ENCODE measurements at places on chromosomes 7 and 10.

DNA sequence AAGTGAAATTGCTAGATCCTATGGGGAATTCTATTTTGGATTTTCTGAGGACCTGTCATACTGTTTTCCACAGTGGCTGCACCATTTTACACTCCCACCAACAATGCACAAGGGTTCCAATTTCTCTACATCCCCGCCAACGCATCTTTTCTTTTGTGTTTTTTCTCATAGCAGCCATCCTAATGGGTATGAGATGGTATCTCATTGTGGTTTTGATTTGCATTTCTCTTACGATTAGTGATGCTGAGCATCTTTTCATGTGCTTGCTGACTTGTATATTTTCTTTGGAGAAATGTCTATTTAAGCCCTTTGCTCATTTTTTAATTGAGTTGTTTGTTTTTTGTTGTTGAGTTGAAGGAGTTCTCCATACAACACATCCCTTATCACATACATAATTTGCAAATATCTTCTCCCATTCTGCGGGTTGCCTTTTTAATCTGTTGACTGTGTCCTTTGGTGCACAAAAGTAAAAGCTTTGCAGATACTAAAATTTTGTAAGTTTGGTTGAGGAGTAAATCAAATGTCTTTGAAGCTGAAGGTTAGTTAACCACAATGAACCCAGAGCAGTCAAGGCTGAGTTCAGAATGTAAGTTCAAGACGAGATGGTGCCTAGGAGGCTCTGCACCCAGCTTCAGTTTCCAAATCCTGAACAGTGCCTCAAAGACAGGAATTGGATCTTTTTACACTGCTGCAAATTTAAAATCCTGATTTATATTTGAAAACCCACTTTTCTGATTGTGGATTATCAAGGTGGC is 195.4 kb downstream of the COBL start:
- DNase-seq: no peak

DNA sequence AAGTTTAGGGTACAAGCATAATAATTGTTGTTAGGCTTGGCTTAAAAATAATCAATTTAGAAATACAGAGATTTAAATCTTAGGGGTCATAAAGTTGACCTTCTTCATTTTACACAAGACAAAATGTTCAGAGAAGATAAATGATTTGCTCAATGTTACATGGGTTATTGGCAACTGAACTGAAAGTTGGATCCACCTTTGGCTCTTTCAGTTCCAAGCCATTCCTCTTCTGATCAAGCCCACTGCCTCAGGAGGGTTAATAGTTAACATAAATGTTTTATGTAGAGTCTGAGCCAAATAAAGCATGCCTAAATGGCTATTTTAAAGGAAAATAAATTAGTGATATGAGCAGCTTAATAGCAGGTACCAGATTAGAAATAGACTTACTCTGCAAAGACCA is 79.1 kb upstream of the RHOBTB1 start:
- no peak for DNase-seq

DNA sequence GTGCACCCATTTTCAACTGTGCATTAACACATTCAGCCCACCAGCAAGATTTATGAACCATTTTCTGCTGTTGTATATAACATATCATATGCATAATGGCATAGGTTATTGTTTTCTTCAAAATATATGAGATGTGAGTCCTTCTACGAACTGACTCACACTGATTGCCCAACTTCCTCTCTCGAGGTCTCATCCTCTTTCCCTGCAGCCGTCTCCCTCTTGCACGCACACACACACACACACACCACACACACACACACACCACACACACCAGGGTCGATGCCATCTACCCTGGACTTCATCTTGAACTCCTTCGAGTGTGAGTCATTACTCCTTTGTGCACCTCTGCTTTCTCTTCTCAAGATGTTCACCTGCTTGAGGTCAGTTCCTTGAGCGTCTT is 36.7 kb downstream of the EGFR start:
- no peak for DNase-seq

DNA sequence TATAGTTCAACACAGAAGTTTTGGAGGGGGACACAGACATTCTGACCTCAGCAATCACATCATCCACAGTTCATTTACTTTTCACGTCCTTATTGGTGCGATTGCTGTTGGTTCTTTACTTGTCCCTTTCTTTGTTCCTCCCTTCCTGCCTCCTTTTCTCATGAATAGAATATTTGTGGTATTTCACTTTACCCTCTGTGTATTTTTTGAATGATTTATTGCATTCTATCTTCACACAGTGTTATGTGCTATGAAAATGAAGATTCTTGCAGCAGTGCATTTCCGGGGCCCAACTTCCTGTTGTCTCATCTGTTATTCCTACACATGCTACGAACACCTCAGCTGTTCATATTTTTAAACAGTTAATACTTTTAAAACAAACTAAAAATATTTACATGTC is 179.6 kb downstream of the ZMYND11 start:
- no peak for DNase-seq

- no peak for DNase-seq
These were observed 13.0 kb upstream of the SP4 start for GRCh38 chr7:21414795-21415393.

- no peak for DNase-seq
These were observed 63.1 kb downstream of the ASB13 start for GRCh38 chr10:5603091-5603847.

DNA sequence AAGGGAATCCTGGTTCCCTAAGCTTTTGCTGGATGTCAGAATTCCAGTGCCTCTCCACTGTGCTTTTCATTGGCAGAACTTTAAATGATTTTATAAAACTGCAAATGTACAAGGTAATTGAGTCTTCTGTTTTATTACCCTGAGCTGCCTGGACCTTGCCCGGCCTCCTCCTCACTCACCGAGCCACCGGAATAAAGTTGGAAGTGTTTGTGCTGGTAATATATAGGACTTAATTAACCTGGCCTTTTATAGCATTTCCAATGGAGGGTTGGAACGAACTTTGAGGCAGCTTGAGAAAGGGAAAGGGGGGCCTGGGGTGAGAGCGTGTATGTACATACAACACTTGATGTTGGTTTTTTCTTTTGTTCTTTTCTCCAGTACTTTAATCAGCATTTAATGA is 43.4 kb downstream of the ZNF503 start:
- DNase-seq: no peak

GRCh38 chr10:131901181-131901829 is 497 bp downstream of the PPP2R2D start:
- DNase-seq: no peak

DNA sequence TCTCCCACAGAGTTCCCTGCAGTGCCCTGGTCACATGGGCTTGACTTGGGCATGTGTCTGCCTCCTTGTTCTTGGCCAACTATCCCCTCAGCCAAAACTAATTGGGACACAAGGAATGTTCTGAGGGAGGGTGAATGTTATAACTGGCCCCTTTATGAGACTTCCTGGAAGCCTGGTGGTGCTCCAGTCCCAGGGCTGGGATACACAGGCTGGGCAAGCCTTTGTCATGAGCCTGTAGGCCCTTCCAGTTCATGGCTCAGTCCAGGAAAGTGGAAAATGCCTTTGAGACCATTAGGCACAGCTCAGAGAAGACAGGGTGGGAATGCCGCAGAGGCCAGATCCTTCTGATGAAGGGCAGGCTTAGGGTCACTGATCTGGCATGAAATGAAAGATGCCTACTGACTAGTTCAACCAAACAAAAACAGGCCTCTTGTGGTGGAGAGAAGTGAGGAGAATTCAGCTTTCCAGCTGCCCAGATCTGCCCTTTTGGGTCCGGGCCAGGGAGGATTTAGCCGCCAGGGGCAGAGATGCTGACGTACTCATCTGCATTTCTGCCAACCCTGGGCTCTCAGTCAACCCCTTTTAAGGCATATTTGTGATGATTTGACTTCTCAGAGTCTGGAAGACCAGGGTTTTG is 961.5 kb downstream of the KCNMA1 start:
- no peak for DNase-seq

DNA sequence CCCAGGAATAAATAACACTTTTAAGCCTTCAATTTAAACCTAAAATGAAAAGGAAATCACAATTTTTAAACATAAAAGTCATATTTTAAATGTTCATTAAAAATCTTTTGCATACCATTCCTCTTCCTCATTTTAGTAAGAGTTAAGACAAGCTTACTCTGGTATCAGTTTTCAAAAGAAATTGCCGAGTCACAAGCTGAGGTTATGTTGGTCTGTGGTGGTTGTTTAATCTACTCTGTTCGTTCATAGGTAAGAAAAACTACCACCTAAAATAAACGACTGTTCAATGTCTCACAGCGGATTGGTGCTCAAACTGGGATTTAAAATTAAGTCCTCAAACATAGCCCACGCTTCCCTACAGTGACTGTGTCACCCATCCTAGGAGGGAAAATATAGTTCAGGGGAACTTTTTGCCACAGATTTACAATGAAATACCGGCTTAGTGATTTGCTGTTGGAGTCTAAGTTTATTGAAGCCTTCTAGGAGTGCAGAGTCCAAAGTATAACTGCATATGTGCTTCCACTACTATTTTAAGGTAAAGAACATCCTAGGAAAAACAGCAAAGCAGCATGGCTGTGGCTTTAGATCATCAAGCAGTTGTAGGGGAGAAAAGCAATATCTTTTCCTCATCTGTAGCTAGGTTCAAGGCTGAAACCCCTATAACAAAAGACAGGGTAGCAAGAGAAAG is 61.1 kb downstream of the GNAT3 start:
- DNase-seq: no peak

DNA sequence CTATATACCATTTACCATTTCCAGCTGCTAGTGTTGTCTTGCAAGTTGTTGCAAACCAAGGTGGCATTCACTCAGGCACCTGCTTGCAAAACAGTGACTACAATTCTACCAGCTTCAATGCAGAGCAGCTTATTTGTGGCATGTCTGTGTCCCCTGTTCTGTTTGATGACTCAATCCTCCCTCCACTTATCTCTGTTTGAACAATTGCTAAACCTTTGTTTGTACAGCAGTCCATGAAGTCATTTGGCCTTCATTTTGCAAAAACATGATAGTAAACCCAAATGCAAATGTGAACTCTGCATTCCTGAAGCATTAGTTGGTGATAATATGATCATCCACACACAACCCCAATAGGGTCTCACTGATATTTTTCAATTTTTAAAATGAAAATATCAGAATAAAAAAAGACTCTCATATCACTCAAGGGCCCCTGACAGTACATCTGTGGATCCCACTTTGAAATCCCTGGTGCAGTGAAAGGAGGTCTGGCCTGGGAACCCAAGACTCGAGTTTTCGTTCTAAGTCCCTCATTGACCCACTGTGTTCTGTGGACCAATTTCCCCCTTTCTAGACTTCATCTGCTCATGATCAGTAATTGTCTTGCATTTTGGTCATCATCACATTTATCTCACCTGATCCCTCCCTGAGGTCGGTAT is 425.4 kb downstream of the RPS24 start:
- no peak for DNase-seq

GRCh38 chr7:133556048-133556447 is 303.2 kb downstream of the EXOC4 start:
- no peak for DNase-seq

GRCh38 chr7:1432411-1433082 is 26.7 kb downstream of the MICALL2 start:
- no peak for DNase-seq

DNA sequence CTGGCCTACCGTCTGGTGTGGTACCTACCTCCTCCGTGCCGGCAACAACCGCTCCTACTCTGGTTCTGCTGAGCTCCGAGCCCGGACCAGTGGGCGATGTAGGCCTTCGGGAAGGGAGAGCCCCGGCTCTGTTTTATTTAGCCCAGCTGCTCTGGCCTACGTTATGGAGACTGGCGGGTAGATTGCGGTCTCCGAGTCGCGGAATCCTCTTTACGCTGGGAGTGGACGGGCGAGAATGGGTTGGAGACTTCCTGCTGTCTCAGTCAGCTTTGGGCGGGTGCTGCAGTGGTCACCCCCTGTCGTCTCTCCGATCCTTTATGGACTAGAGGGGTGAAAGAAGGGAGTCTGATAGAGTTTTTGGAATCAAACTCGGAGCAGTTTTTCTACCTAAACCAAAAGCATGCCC is 406 bp downstream of the CBLL1 start:
- no peak for DNase-seq

- no peak for DNase-seq
These were observed 106.4 kb downstream of the CH25H start for GRCh38 chr10:89100680-89101079.

DNA sequence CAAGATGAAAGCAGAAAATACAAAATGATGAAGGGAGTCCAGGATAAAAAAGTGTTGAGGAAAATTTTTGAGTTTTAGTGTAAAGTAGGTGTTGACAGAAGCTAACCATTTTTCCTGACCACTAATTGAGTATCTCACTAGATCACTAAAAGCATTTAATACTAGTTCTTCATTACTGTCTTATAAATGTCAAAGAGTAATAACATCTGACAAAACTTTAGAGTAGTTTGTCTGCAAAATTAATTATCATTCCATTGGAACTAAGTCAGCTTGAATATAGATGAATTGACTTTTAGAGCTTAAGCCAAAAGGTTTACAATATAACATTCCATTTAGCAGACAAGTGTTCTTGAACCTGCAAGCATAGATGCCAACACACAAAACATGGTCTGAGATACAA is 232.9 kb downstream of the FOXP2 start:
- DNase-seq: no peak

GRCh38 chr7:158329686-158330085 is 257.9 kb downstream of the PTPRN2 start:
- no peak for DNase-seq

- no peak for DNase-seq
These were observed 114.7 kb downstream of the EXOC4 start for GRCh38 chr7:133367561-133367960.
